Activated T-cell treated with anti-CD3 and anti-CD28 coated beads, Interleukin-2, amount 50 U/mL, for 24 hours (primary cell): ENCODE measurements at places on chromosomes 12 and 14.

DNA sequence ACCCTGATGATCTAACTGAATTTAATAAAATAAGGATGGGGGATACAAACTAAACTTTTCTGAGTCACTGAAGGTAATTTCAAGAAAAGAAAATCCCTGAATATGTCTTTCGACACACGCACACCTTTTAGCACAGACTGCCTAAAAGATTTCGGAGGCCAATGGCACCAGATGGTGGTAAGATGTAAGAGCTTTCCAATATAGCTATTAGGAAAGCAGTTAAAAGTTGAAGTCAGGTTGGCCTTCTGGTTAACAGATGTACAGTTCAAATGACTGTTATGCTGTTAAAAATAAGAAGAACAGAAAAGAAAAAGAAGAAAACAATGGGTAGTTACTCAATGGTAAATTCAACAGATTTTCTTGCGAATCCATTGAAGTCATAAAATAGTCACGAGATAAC, 80.7 kb upstream of the KRR1 start:
- no peak for DNase-seq

DNA sequence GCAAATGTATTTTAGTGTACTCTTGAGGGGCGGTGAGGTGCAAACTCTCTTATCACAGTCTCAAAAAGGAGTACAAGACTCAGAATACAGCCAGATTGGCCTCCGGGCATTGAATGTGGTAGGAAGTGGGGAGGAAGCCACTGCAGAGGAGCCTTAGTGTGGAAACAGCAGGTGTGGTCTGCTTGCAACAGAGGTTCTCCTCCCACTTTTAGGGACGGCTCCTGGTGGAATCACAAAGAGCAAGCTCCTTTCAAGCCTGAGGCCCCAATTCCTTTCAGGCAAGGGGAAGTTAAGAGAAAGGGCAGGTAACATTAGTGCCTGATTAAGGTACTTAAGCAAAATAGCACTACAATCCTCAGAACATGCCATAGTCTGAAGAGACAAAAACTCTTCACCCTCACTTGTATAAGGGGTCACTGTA, 23.7 kb upstream of the SLC2A3 start:
- DNase-seq, result peak; percentile 66

DNA sequence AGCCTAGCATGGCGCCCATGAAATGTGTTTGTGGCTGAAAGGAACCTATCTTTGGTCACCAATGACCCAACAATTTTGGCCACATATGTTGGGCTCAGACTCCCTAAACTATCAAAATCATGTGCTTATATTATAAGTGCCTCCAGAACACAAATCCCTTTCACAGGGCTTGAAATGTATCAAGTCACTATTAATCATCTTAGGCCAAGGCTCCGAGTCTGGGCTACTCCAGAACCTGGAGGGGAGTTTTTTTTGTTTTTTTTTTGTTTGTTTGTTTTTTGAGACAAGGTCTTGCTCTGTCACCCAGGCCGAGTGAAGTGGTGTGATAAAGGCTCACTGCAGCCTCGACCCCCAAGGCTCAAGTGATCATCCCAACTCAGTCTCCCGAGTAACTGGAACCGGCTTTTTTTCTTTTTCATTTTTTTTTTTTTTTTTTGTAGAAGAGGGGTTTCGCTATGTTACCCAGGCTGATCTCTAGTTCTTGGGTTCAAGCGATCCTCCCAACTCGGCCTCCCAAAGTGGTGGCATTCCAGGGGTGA, 989 bp upstream of the DRAM1 start:
- DNase-seq, result no peak

- no peak for DNase-seq
Observed at GRCh38 chr14:30869551-30870155, 4.7 kb upstream of the COCH start.

DNA sequence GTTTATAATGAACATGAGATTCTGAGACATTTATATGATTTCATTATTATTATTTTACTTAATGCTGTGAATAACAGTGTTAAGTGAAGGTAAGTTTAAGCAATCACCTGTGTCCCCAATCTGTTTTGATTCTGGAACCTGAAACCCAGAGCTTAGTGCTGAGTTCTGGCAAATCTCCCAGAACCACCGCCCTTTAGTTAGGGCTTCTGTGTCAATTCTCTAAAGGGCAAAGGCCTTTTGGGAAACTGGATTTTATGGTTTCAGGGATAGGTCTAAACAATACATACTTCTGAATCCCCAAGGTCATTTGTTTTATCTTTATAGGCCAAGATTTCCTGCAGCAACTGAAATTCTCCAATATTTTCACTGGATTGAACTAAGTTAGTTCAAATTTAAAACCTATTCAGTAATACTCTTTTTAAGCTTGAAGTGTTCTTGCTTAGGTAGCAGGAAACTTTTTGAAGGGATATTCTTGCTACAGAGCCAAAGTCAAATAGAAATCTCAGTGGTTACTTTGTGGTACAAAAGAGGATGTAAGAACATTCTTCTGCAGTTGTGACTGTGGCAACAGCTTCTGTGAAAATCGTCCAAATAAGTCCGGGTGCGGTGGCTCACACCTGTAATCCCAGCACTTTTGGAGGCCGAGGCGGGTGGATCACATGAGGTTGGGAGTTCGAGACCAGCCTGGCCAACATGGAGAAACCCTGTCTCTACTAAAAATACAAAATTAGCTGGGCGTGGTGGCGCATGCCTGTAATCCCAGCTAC, 10.0 kb upstream of the PKP2 start:
- DNase-seq, result no peak

DNA sequence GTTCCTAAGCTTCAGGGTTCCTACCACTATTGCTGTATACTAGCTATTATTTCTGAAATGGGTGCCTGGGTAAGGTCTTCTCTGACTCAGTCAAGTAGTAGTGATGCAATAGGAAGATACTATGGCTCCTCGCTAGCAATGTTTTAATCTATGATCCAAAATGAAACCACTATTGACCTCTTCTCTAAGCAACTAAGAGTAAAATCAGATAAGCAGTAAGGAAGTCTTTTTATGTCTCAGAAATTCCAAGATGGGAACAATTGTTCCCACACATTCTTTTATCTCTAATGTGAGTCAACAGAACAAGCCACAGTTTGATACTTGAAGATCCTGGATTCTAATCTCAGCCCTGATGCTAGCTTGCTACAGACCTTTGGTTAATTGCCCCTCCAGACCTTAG, 45.1 kb downstream of the AREL1 start:
- no peak for DNase-seq

- no peak for DNase-seq
Observed at GRCh38 chr14:97077253-97077653, 280.1 kb downstream of the VRK1 start.

DNA sequence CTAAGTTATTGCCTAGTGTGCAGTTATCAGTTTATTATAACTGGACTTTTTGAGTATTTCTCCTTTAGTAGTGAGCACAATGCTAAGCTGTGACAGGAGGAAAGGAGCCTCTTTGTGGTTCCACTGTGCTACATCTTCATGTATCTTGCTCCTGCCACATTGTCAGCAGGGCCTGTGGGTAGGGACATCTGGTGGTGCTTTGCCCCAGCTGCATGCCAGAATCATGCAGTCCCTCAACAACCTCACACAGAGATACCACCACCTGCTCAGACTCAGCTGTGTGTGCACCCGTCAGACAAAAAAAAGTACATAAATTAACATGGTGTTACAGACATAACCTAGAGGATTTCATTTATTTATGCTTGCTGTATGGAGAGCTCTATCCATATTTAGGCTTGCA, 51.1 kb downstream of the MIS18BP1 start:
- no peak for DNase-seq

- DNase-seq, result no peak
Observed at GRCh38 chr14:83172363-83172762, 1638.7 kb upstream of the SEL1L start.

- no peak for DNase-seq
Observed at GRCh38 chr14:70696026-70696425, 54.3 kb downstream of the TTC9 start.

DNA sequence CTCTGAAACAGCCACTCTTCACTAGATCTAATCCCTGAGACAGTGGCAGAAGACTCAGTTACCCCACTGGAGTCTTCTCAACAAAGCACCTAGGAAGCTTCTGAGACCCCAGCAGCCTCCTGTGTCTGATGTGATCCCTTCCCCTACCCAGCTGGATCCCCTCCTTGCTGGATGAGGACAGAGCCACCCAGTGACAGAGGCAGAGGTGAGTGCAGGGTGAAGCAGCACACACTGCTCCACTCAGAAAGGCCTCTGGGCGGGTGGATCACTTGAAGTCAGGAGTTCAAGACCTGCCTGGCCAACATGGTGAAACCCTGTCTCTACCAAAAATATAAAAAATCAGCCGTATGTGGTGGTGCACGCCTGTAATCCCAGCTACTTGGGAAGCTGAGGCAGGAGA, 2.7 kb downstream of the SPRYD3 start:
- DNase-seq, result peak; percentile 15

DNA sequence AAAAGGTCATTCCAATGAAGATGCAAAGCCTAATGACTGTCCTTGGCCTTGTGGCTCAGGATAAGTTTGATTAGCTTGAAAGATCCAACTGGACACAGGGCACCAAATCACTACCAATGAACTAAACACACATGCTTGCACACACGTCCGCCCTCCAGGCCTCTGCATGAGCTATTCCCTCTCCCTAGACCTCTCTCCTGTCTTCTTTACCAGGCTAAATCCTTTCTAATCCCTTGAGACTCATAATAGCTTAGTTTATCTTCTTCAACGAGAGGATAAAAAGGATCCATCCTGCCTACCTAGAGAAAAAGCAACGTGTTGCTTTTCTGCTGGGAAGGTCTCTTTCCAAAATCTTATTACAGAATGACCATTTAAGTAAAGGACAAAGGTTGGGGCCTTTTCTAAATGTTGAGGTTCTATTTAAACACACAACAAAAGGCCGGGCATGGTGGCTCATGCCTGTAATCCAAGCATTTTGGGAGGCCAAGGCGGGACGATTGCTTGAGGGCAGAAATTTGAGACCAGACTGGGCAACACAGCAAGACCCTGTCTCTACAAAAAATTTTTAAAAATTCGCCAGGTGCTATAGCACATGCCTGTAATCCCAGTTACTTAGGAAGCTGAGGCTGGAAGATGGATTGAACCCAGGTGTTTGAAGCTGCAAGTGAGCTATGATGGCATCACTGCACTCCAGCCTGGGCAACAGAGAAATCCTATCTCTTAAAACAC, 22.4 kb downstream of the PXN start:
- no peak for DNase-seq

DNA sequence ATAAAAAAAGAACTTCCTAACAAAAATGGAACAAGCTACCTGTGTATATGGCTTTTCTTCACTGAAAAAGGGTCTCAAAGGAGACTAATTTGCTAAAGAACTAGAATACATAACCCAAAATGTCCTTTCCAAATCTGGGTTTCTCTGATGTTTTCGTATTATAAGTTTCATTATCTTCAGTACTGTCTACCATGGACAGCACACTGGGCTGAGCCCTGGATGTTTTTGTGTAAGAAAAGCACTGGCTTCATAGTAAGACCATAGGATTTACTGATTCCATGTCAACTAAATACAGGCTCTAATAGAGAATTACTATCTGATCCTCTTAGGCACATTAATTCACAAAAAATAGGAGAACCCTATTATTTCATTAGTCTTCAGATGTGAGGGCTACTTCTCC, 94.3 kb upstream of the GPHB5 start:
- DNase-seq, result no peak

DNA sequence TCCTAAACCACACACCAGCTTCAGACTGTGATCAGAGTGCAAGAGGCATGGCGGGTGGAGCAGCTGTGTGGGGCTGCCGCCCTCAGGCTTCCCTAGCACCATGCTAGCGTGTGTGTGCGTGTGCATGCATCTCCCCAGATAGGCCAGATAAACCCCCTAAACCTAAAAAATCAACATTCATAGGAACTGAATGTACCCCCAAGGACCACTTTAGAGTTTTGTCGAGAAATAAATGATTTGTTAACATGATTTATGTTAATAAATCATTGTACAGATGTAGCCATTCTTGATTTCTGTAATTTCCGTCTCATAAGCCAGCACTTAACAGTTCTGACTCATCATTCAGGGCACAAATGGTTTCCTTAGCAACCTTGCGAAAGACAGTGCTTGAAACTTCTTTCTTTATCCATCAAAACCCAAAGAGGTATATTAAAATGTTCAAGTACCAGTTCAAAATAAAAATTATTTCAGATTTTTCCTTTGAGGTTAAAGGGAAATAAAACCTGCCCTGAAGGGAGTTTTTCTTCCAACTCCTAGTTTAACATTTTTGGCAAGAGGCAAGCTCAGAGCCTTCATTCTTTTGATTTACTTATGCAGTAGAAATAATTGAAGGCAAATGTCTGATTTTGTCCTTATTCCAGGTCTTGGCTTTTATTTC, 206.2 kb upstream of the RGS6 start:
- DNase-seq, result no peak

DNA sequence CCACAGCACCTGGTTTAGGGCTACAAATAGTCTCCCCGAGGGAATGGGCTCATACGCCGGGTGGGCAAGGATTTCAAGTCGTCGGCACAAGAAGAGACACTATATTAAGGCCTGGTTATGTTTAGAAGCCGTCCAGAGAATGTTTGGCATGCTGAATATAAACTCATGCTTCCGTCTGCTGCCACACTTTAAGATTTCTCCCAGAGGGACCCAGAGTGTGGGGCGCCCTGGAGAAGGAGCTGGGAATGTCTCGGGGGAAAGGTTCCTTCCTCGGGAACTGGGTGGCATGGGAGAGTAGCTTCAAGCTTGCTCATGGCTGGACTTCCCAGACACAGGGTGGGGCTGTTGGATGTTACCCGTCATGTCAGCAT, 295.7 kb downstream of the CACNA1C start:
- no peak for DNase-seq

GRCh38 chr12:46356655-46357437, 15.7 kb downstream of the SLC38A2 start:
- DNase-seq, result no peak

DNA sequence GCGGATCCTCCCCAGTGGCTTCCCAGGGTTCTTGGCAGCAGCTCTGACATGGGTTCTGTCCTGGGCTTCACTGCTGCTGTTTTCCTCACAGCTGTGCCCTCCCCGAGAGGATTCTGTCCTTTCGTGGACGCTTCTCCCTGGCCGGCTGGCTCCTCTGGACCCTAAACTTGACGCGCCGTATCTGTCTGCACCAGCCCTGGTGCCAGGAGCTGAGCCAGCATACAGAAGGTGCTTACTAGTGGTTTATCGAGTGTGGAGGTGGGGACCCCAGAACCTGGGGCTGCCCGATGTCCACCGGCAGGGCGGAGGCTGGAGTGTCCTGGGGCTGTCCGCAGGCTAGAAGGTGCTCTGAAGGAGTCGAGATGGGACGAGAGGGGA, 17.2 kb downstream of the FBRSL1 start:
- no peak for DNase-seq

GRCh38 chr12:87227162-87227561, 802.0 kb downstream of the C12orf50 start:
- DNase-seq, result no peak
